Stimulated activated CD4-positive, alpha-beta T cell treated with anti-CD3 and anti-CD28 coated beads, Interleukin-15, amount 100 ng/mL, for 1 hour (primary cell): ENCODE measurements at places on chromosomes 11 and 22.

DNA sequence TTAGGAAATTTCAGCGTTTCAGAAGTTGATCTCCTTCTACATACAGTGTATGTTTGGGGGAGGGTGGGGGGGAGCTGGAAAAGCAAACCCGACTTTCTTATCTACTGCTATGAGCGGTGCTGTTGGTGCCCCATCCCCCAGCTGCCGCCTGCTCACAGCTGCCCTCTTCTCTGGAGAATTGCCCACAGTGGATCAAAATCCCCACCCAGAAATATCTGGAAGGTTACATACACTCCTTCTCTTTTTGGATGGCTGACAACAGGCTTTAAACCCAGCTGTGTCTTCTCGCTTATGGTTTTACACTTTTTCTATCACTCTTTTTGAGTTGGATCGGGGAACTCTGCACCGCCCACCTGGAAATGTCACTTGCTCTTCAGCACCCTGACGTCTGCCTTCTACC lies 56.4 kb downstream of the DHCR7 start:
- no peak for DNase-seq

GRCh38 chr11:84234011-84234410 lies 947.8 kb upstream of the CCDC90B start:
- DNase-seq, result no peak

DNA sequence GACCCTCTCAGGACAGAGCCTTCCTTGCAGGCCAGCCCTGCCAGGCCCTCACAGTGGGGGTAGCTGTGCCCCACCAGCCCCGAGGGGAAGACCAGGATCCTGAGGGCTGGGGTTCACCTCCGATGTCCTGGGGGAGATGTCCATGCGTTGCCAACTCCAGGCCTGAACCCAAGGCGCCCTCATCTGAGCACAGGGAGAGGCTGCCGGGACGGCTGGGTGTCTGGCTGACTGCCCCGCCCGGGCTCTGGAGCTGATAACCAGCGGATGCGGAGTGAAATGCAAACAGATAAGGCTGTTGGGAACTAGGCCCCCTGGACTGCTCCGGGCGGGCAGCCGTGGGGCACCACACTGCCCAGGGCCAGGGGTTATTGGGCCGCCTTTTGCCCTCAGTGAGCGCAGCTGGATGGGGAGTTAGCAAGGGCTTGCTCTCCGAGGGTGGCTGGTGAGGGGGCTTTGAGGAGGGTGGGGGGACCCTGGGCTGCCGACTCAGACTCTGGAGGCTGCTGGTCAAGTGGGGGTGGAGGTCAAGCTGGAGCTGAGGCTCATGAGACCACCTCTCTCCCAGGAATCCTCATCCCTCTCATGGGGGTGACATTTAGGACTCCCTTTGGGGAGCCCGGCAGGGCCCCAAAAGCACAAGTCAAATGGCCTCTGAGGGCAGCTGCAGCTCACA lies 5.6 kb upstream of the MUC6 start:
- DNase-seq, result no peak

GRCh38 chr11:132310390-132311375 lies 940.3 kb downstream of the NTM start:
- DNase-seq, result no peak

GRCh38 chr11:126444072-126444471 lies 88.6 kb downstream of the ST3GAL4 start:
- DNase-seq, result no peak

- DNase-seq, result no peak
Measured at GRCh38 chr22:49855251-49855911, 1.7 kb downstream of the ZBED4 start.

- no peak for DNase-seq
Measured at GRCh38 chr22:21054714-21055563, 9.2 kb downstream of the LRRC74B start.

DNA sequence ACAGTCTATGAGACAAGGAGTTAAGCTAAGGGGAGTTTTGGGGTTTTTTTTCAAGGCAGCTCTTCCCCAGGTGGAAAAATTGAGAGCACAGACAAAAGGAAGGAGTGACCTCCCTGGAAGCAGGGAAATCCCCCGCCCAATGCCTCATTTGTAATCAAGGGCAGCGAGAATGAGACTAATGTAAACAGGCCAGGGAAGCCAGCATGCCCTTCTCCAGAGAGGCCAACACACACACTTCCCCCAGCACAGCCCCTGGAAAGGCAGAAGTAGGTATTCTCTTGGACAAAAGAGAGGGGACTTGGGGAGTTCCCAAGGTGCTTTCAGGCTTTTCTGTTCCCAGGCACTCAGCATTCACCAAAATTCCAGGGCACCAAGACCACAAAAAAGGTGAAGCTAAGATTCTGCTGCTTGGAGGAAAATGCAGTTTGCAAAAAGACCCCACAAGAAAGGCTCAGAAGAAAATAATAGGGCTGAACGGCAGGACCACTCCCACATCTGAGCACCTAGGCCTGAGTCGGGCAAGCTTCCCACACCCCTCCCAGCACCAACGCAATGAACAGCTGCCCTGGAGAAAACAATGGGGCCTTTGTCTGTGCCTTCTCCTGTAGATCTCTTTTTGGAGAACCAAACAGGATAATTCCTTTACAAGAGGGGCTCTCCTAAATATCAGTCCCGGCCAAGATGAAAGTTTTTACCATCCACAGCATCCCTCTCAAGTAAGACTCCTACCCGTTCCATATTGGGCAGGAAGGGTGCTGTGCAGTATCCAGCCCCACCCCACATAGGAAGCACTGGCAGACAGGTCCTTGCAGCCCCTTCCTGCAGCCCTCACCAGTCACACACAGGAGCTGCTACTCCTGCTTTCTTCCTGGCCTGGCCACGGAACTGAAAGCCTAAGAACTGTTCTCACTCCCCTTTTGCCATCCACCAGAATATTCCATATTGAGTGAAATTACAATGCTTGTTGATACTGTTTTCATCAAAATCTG lies 70.7 kb upstream of the AKIP1 start:
- no peak for DNase-seq

DNA sequence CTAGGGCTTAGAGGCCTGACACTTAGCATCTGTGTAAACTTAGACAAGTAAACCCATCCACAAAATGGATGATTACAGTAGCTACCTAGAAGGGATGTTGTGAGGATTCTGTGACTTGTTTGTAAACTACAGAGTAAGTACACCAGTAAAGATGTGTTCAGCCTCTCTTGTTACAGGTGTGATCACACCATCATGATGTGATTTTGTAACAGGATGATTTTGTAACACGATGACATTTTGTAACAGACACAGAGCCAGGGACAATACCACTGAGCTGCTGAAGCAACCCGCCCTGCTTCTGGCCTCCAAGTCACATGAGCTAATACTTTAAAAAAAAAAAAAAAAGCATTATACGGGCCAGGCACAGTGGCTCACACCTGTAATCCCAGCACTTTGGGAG lies 17.0 kb downstream of the FADD start:
- no peak for DNase-seq

DNA sequence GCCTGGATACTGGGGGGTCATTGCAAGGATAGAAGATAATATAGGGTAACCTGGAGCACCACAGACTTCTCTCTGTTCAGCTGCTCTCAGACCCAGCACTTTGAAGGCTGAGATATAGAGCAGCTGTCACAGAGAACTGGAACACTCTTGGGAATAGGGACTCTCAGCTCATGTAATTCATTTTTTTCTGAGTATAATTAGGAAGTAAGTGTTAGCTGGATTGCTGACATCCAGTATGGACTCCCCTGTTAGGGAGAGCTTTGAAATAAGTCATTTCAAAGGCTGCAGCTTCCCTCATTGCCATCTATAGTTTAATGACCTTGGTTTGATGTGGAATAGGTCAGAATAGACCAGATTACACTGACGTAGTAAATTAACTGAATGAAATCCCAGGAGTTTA lies 120.8 kb upstream of the POU2AF2 start:
- no peak for DNase-seq

- DNase-seq, result no peak
Measured at GRCh38 chr11:12416552-12416951, 39.2 kb downstream of the PARVA start.

DNA sequence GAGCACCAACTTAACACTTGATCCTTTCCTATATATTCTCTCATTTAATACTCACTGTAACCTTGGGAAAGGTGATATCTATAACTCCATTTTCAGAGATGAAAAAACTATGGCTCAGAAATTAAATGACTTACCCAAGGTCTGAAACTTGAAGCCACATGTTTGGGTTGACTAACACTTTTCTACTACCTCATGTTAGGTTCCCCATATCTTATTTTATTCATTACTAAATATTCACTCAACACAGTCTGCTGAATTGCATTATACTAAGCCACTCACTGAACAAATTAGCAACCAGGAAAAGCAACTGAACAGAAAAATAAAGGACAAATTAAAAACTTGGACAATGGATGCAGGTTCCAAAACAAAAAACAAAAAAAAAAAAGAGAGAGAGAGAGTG lies 59.9 kb downstream of the FAM168A start:
- no peak for DNase-seq
